Hippocampal formation (tissue), 2 donors: ENCODE measurements at places on chromosomes 3 and 15.

GRCh38 chr15:98169551-98169950, 209.0 kb downstream of the ARRDC4 start:
- DNase-seq: no peak

DNA sequence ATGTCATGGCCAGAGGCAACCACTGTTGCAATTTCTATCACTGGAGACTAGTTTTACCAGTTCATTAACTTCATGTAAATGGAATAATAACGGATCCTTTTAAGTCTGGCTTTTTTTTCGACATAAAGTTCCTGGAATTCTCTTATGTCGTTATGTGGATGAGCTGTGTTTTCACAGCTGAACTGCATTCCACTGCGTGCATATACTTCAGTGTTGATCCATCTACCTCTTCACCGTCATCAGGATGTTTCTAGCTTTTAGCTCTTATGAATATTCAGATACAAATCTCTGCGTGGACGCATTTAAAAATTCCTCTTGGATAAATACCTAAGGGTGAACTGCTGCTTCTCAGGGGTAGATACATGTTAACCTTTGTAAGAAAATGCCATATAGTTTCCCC, 15.6 kb upstream of the CYFIP1 start:
- no peak for DNase-seq

DNA sequence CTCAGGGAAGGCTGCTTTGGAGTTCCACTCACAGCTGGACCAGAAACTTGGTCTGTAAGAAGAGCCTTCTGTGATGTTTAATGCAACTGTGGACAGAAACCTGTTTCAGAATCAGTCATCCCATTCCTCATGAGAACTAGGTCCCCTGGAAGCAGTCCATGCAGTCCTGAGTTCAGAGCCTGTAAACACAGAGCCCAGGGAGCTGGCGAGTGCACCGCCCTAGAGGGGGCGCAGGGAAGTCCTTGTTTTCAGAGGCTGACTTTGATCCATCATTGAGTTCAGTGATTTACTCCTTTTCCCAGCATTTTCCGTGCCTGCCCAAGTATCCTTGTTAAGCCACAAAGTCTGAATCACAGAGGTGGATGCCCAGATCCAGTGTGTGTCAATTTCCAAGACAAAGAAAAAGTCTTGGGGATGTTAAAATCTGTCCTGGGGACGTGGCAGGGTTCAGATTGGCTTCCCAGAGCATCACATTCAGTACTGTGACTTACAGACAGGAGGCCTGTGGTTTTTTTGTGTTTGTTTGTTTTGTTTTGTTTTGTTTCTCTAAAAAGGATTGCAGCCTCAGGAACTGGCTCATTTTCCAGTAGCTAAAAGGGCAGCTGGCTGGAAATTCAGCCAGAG, 9.8 kb upstream of the TXNRD3 start:
- DNase-seq: no peak

GRCh38 chr3:120062474-120062873, 31.8 kb downstream of the GSK3B start:
- no peak for DNase-seq

- DNase-seq: no peak
Observed at GRCh38 chr3:147428754-147429153, 19.6 kb downstream of the ZIC1 start.

DNA sequence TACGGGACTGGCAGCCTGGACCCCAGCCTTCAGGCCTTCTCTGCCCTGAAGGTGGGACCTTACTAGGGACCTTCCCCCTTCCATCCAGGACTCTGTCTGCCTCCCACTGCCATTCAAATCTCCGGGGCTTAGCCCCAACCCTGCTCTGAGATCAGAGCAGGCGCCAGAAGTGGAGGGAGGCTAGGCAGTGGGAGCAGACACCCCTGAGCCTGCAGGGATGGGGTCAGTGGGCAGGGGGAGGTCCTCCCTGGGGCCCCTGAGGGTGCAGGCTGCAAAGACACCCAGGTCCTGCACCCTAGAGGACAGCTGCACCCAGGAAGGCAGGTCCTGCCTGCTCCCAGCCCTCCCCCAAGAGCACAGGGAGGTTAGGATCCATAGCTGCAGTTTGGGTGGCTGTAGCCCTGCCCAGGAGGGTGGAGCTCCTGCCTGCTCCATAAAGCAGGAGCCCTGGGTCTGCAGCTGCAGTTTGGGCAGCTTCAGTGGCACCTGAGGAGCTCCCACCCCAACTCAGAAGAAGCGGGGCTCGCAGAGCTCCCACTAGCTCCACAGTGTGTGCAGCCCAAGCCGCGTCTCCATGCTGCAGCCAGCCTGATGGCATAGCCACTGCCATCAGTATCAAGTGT, 8.1 kb upstream of the POC1A start:
- DNase-seq: no peak

DNA sequence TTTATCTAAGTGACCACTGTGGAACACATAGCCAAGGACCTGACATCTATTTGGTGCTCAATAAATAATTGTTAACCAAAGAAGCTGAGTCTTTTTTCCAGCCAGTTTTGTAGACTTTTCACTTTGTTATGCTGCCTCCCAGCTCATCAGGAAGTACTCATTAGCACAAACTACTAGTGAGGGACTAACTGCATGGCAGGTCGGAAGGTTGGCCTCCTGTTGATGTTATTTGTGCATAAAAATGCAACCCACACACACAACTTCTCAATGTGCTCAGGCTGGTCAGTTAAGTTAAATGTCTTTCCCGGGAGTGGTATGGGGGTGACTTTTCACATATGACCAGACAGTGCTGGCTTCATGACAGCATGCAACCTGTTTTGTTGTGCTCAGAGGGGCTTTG, 263.0 kb upstream of the TOPAZ1 start:
- no peak for DNase-seq
